ENCODE measurements at places on chromosomes 2 and 18. TPM values are rescaled to one million over a fixed set of nuclear protein-coding genes. Genes with fewer than 3 reads are reported as not detected.

GALR1 gene
- not detected for total RNA-seq

ALK gene
- not detected for total RNA-seq

HOXD13 gene
- not detected for total RNA-seq

CAPN14 gene
- total RNA-seq = 4.0 TPM

SP110 gene
- total RNA-seq = 10.1 TPM

RAPH1 gene
- 9.4 TPM for total RNA-seq

DNAJC5G gene
- total RNA-seq = not detected

GEN1 gene
- total RNA-seq = 11.1 TPM

FLACC1 gene
- not detected for total RNA-seq

CBLN2 gene
- total RNA-seq = not detected

HOXD11 gene
- not detected for total RNA-seq

TGFA gene
- 97.0 TPM for total RNA-seq

RFTN2 gene
- total RNA-seq = not detected

CRYBA2 gene
- total RNA-seq = not detected

SSB gene
- 85.3 TPM for total RNA-seq

SESTD1 gene
- total RNA-seq = 9.0 TPM

UCN gene
- total RNA-seq = 1.7 TPM

PRSS56 gene
- total RNA-seq = not detected

USP37 gene
- 6.0 TPM for total RNA-seq

KCNE4 gene
- 0.35 TPM for total RNA-seq

SRD5A2 gene
- total RNA-seq = not detected

TMEM150A gene
- 14.6 TPM for total RNA-seq

FZD7 gene
- 6.8 TPM for total RNA-seq

MOCOS gene
- 1.2 TPM for total RNA-seq

VWA3B gene
- total RNA-seq = not detected

TUBA3E gene
- total RNA-seq = not detected

GAL3ST2 gene
- not detected for total RNA-seq

OTOF gene
- not detected for total RNA-seq

FAP gene
- total RNA-seq = 3.2 TPM

SNORC gene
- total RNA-seq = 0.88 TPM
